Glutamatergic neuron (in vitro differentiated cells): ENCODE measurements at places on chromosomes 7 and 10. TPM values are rescaled to one million over a fixed set of nuclear protein-coding genes. Genes with fewer than 3 reads are reported as not detected.

DNA sequence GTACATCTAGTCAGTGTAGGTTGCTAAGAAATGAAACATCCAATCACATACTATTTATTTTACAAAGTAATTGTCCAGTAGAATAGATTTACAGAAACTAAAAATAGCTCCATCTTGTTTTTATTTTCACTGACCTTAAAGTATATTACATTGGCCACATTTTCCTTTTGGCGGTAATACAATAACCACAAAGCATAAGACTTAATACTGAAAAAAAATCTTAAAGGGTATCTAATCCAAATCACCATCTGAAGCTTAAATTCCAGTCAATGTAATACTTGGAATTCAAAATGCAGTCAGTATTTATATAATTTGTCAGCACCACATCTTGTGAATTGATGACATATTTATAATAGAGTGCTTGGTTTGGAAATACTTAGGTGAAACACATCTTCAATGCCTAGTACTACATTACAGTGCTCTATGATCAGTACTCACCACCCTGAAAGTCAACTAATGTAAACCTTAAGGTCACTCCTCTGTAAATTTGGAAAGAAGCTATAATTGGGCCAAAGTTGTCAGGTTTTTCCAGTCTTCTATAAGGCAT is 8.9 kb downstream of the ANKMY2 start:
- DNase-seq: no peak

- DNase-seq: no peak
Measured at GRCh38 chr7:148155826-148156225, 434.7 kb upstream of the C7orf33 start.

- DNase-seq: no peak
Measured at GRCh38 chr10:45179691-45180090, 135.7 kb downstream of the OR13A1 start.

Gene OAT
- 49.2 TPM for total RNA-seq
